ENCODE measurements at places on chromosomes 16 and 17.

- DNase-seq: no peak
Observed at GRCh38 chr16:70255574-70255973, 3.8 kb upstream of the EXOSC6 start.

DNA sequence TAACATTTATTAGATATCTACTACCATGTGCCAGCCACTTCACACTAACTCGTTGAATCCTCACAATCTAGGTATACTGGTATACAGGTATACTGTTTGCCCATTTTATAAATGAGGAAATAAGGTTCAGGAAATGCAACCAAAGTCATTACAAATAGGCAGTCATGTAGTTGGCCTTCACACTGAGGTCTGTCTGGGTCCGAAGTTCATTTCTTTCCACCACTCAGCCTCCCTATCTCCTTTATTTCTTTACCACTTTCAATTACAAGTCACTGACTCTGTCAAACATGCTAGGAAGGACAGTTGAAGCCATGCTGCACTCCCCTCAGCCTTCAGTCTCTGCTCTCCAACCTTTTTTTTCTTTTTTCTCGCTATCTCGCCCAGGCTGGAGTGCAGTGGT, 20.7 kb upstream of the SIAH1 start:
- DNase-seq: no peak

DNA sequence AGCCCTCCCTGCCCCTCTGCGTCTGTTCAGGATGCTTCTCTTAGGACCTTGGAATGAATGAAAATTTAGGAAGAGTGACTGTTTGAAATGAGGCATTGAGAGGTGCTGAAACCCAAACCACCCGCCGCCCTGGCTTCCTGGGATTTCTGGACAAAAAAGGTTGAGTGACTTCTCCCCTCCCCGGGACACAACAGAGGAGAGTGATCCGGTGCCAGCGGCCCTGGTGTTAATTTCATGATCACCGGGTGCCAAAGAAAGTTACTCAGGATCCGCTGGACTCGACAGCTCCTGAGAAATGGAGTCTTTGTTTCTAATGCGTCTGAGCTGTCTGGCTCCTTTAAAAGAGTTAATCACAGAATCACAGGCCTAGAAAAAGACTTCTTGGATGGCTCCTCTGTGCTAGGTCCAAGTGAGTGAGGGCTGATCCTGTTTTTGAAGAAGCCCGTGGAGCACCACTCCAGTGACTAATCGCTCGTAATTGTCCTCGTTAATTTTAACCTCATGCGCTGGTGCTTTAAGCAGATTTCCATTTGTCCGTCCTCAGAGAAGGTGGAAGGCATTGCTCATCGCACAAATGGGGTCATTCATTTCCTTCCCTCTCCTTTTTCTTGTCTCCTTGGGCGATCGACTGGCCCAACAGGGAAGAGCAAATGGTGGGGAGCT, 144.4 kb upstream of the ZFHX3 start:
- DNase-seq: no peak

DNA sequence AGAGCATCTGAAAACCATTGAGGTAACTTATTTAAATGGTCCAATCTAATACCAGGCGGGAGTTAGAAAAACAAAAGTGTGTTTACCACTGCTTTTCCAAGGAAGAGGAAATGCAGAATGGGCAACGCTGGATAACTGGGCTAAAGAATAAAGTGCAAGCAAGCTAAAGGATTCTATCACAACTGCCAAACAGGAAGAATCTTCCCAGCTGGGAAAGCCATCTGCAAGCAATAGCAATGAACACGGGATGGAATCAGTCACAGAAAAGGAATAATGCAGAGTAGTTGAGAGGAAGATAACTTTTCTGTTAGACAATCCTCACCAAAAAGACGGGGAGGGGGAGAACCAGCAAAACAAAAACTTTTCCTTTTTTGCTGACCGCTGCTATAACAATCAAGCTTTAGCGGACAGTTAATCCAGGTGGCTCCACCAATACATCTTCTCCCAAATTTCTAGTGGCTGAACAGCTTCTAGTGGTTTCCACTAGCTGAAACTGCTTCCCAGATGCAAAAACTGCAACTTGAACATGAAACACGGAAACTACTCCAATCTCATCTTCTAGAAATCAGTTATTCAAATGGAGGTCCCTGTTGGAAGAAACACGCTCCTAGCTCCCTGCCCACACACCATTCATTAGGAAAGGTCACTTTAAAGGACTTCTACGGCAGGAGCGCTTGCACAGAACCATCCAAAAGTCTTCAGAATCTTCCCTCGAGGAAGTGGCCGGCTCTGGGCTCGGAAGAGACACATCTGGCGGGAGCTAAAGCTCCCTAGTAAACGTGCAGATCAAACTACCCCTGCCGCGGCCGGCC, 929 bp downstream of the TMEM11 start:
- no peak for DNase-seq

GRCh38 chr17:68399638-68400403, 57.5 kb downstream of the WIPI1 start:
- no peak for DNase-seq

- no peak for DNase-seq
Observed at GRCh38 chr16:56588781-56589140, 567 bp upstream of the MT3 start.

- DNase-seq: no peak
Observed at GRCh38 chr17:81412490-81413093, 17.3 kb downstream of the BAHCC1 start.

- no peak for DNase-seq
Observed at GRCh38 chr16:13696017-13696416, 223.9 kb upstream of the ERCC4 start.

DNA sequence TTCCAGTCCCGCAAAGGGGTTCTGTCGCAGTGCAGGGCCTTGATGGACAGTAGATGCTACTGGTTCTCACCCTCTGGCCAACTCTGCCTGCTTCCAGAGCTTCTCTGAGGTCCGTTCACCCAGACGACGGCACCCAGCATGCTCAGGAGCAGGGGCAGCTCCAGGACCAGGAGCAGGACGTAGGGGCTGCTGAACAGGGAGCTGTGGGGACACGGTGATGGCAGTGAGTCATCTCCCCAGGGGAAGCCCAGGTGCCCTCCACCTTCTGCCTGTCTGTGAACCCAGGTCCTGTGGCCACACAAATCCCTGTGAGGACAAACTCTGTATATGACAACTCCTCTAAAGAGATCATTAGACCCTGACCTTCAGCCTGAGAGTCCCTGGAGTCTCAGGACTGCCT, 3.4 kb upstream of the CD300C start:
- DNase-seq: no peak

GRCh38 chr17:20120836-20121235, 111.7 kb downstream of the SPECC1 start:
- DNase-seq: no peak

DNA sequence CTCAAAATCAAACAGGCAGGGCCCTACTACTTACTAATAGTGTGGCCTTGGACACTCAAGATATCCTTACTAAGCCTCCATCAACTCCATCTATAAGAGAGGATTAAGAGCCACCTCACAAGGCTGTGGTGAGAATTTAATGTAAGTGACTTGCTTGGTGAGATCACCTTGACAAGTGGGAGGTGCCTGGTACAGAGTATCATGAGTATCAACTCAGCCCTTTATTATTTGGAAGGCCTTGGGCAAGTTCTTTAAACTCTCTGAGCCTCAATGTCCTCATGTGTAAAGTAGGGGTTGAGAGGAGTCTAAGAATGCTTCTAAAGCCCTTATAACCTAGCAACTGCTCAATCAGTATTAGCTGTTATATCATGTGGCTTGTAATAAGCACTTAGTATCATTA, 15.0 kb downstream of the THUMPD1 start:
- DNase-seq: no peak

DNA sequence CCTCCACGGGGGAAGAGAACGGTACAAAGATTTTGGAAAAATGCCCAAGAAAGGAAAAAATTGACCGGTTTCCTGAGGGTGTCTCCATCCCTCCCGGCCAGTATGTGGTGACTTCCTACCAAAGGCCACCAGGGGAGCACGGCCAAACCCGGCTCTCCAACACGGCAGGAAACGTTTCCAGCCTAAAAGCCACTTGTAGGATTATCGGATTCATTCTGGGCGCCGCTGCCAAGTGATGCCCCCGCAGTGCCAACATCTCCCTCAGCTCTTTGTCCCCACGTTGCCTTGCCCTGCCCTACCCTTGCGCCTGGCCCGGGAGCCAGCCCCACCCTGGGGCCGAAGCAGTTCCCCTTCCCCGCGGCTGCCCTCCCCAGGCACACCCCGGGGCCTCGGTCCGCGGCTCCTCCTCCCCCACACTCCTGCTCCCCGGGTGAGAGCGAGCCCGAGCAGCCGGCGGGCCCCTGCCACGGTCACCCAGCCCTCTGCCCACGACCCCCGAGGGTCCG, 688 bp downstream of the CRK start:
- DNase-seq: peak; percentile 63

- peak; percentile 51 for DNase-seq
Observed at GRCh38 chr17:2025220-2025621, at the start of gene RTN4RL1. TSS of gene RTN4RL1 (minus strand) at chr17:2025334. CDS start at chr17:2024865, 469 bp downstream.

DNA sequence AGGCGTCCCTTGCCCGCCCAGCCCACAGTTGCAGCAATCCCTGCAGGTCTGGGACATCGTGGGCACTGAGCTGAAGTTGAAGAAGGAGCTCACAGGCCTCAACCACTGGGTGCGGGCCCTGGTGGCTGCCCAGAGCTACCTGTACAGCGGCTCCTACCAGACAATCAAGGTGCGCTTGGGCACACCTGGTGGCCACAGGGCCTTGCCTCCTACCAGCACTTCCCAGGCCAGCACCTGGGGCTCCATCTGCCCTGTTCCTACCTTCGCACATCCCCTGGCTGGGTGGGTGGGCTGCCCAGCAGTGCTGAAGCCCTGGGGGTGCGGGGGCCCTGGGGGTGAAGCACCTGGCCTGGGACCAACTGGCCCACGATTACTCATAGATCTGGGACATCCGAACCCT, 19.9 kb downstream of the TRAF7 start:
- no peak for DNase-seq

GRCh38 chr16:89602273-89602951, 11.0 kb upstream of the DPEP1 start:
- peak; percentile 41 for DNase-seq

- DNase-seq: no peak
Observed at GRCh38 chr16:78395035-78395434, 295.6 kb downstream of the WWOX start.

GRCh38 chr17:43994272-43995149, 9.9 kb upstream of the NAGS start:
- DNase-seq: peak; percentile 54

Measured in PC-9 (cell line).